ENCODE measurements at places on chromosomes 16 and 17.

- DNase-seq: no peak
These were observed 31.9 kb downstream of the TENT4B start for GRCh38 chr16:50185005-50185505.

DNA sequence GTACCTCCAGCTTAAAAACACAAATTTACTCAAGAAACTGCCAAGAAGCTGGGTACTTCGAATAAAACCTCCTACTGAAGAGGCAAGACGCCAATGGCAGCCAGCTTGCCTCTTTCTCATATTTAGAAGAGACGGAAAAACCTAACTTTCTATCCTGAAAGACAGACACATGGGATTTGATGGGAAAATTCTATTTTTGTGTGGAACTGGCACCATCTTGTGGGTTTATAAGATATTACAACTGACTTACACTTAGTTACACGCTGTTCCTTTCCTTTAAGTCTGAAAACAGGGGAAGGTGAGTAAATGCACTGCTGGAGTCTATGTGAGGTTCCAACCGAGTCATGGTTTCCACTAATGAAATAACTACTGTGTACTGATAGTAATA, 10.3 kb downstream of the ZNF18 start:
- DNase-seq: no peak

- no peak for DNase-seq
These were observed 1.1 kb downstream of the EPOP start for GRCh38 chr17:38673707-38674013.

- DNase-seq: no peak
These were observed 389.7 kb downstream of the SOX9 start for GRCh38 chr17:72510351-72511016.

- no peak for DNase-seq
These were observed 88.2 kb downstream of the NOG start for GRCh38 chr17:56681561-56682266.

DNA sequence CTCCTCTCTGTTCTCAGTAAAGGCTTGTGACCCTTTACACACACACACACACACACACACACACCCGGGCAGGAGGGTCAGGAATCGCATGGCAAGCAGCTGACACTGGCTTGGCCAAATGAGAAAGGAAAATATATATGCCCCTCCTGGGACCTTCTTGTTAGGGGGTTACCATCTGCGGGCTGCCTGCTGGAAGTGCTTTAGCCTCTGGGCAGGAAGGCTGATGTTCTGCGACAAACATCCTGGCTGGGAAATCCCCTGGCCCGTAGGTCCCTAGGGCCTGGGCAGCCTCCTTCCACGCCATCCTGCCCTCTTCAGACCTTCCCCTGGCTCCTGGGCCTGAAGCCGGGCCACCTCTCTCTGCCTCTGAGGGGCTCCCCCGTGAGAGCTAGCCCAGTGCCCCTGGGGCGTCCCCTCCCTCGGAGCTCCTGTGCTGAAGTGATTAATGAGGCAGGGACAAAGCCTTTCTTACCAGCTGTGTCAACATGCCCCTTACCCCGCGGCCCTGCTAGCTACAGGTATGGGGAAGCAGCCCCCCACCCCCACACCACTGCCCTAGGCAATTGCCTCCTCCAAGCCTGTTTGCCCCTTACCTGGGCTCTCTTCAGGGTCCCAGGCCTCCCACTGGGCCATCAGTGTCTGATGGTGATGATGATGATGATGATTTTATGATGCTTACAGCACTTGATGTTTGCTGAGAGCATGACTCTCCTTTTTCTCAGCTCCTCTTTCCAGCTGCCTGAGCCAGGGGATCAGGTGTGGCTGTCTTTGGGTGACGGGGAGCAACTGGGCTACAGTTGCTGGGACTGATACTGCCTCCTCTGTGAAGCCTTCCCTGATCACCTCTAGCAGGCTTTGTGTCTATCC, 32.8 kb upstream of the ETV4 start:
- DNase-seq: no peak

DNA sequence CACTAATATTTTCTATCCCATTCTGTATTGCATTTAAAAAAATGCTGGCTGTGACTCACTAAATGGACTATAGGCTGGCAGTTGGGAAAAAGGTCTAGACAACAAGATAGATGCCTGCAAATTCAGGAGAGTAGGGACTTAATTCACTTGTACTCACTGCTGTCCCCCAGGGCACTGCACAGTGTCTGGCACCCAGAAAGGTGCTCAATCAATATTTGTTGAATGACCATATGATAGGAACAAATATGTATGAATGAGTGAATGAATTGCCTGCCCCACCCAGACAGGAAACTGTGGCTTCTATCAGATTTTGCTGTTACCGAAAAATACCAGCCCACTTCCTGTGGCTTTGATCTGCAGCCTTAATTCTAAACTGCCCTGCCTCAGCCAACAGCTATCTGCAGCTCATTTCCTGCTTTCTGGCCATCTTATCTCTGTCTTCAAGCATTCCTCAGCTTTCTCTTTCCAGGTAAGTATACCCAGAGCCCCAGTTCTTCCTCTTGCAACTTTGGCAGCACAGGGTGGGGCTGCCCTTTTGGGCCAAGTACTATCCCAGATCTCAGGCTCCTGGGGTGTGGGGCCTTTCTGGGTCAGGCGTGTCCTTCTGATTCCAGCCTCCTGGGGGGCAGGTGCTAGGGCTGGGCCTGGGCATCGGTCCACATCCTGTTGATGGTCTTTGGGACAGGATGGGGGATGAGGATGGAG, 15.3 kb upstream of the TNS4 start:
- peak; percentile 36 for DNase-seq

DNA sequence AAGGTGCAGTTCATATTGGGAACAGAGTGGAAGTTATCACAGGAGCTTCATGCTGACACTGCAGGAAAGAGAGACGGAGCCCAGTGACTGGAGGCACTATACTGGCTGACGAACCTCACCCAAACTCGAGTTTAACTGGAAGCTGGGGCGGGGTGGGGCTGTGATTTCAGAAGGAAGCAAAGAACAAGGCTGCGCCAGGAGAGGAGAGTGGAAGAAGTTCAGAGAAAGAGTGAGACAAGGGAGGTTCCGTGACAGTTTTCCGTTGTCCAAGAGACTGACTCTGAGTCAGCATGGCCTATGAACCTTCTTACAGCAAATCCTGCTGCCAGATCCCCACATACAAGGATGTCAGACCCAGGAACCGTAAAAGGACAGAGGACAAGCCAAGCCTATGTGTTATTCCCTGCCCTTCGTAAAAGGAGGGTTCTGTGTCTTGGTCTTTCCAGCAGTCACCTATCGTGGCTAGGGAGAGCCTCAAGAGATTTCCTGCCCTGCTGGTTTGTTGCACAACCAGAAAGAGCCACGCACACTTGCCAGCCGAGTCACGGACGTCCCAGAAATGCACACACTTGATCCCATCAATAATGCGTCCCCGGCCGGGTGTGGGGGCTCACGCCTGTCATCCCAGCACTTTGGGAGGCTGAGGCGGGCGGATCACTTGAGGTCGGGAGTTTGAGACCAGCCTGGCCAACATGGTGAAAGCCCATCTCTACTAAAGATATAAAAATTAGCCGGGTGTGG, 5.1 kb downstream of the PITPNA start:
- DNase-seq: no peak

- no peak for DNase-seq
These were observed 3.4 kb downstream of the ZNF688 start for GRCh38 chr16:30567991-30568638.

GRCh38 chr16:48556913-48557351, 53.0 kb downstream of the N4BP1 start:
- no peak for DNase-seq

DNA sequence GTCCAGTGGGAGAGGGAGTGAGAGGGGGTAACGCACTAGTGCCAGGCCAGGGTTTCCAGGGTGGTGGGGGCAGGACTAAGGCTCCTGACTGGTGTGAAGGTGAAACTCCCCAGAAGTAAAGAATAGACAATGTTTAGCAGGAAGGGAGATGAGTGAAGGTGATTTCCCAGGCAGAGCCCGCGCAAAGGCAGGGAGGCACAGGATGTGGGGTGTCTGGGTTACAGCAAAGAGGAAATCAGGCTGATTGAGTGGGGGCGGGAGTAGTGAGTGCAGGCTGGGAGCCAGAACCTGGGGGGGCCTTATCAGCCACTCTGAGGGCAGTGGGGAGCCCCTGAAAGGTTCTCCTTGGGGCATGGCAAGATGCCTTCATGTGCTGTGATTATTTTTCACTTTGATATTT, 167.5 kb downstream of the UTP18 start:
- no peak for DNase-seq

GRCh38 chr17:82065638-82066303, at the start of gene DUS1L:
DUS1L (minus strand) TSS chr17:82065804; CDS start chr17:82065059, 745 bp downstream.
- peak; percentile 80 for DNase-seq

- DNase-seq: no peak
These were observed 2.8 kb upstream of the HEXD start for GRCh38 chr17:82415336-82415735.

DNA sequence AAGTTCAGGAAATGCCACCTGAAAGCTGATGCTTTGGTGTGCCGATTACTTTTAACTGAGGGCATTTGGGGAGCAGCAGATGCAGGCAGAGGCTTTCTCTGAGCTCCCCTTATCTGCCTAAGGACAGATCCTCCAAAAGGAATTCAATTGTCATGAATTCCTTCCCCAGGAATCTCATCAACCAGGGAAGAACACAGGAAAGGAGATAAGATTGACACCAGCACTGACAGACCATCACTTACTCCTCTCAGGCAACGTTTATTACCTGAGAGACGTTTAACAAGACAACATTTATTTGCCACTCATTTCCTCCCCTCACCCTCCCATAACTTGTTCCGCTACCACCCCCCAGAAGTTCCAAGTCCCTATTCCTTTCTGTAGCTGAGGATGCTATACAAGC, 17.6 kb upstream of the CDRT4 start:
- DNase-seq: peak; percentile 4

GRCh38 chr17:79932451-79933306, 93.4 kb upstream of the CBX4 start:
- no peak for DNase-seq

DNA sequence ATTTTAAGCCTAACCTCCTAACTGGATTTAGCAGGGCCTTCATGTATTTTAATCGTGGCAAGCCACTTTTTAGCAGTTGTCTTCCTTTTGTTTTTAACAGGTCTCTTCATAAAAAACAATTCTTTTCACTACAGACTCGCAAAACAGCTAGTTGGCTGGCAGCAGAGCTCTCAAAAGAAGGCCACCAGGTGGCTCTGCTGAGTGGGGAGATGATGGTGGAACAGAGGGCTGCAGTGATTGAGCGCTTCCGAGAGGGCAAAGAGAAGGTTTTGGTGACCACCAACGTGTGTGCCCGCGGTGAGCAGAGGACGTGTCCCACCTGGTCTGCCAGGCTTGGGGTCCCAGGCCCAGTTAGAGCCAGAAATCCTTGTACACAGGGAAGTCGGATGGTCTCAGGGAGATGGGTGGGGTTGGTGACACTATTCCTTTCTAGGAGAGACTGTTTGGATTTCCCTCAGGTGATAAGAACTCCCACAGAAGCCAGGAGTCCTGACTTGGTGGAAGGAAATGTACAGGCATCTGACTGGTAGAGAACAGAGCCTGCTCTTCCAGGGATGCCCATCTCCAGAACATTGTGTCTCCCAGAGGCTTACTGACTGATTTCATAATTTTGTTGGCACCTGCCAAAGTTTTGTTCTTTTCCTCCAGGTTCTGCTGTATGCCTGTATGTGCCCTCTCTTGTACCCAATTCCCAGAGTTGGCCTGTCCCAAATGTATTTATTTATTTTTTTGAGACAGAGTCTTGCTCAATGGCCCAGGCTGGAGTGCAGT, 14.9 kb upstream of the DDX19A start:
- no peak for DNase-seq

DNA sequence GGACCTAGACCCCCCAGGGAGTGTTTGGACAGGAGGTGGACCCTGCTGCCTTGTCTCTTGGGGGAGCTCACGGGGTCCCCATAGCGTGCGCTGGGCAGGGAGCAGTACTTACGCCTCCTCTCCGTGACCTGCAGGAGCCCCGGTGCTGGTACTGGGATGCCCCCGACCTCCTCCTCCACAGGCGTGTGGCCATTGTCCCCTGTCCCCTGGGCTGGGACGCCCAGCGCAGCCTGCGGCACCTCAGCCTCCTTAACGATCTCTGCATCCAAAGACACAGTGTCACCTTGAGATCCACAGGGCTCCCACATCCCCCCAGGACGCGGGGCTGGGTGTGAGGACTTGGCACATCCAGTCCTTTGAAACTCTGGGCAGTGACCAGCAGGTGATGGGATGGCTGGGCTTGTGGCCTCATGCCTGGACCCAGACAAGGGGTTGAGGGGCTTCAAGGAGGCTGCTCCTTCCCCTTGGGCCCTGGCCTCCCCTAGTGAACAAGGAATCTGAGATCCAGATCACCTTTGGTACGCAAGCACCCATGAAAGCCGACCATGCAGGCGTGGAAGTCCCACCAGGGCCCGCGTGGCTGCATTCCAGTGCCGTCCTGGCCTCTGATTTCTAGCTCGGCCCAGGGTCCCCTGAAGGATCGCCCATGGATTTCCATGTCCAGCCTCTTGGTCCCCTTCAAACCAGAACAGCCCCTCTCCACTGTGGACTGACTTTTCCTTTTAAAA, 9.9 kb downstream of the DBNDD1 start:
- no peak for DNase-seq

DNA sequence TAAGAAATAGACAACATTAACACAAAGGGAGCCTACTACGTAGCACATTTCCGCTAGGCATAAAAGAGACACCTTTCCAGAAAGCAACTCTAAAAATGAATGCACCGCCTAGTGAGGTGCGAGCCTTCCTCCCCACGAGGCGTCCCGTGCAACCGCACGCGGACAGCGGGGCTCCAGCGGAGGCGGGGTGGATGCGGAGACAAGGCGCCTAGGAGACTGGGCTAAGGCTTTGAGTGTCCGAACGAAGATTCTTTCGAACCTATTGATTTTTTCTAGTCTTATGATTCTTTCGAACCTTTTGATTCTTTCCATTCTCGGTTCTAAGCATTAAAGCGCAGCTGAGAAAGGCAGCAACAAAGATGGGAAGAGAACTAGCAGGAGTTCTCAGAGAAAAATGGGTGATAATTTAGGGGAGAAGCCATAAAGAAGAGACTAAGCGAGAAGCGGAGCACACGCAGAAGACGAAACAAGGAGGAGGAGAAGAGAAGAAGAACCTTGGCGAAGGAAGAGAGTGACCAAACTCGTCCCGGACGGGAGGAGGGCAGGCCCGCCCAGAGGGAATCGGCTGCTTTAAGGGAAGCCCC, 394 bp upstream of the CPD start:
- DNase-seq: peak; percentile 73

- DNase-seq: peak; percentile 68
These were observed 761 bp downstream of the PDF start for GRCh38 chr16:69329369-69330285.

GRCh38 chr17:67050471-67051154, 6.3 kb downstream of the CACNG1 start:
- DNase-seq: no peak

DNA sequence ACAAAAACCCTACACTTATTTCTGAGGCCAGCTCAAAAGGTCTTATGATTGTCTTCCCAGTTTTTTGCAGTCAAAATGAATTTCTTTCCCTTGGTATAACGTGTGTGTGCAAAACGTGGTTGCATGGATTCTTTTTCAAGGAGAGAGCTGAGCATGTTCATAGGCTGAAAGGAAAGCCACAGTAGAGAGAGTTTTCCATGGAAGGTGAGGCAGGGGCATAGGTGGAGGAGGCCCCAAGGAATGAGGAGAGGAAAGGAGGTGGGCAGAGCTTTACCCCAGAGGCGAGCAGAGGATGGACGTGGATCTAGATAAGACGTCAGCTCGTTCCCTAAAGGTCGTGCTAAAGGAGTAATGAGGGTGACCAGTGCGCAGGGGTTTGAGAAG, 22.8 kb downstream of the TRPV2 start:
- DNase-seq: no peak

GRCh38 chr17:15741624-15742023, 9.5 kb downstream of the TBC1D26 start:
- DNase-seq: no peak

- DNase-seq: no peak
These were observed 42.1 kb upstream of the ADCY7 start for GRCh38 chr16:50224286-50224685.
